T-helper 2 cell (primary cell): ENCODE measurements at places on chromosomes 4 and X.

GRCh38 chr4:160175064-160175643 is 1072.3 kb downstream of the RAPGEF2 start:
- no peak for DNase-seq

DNA sequence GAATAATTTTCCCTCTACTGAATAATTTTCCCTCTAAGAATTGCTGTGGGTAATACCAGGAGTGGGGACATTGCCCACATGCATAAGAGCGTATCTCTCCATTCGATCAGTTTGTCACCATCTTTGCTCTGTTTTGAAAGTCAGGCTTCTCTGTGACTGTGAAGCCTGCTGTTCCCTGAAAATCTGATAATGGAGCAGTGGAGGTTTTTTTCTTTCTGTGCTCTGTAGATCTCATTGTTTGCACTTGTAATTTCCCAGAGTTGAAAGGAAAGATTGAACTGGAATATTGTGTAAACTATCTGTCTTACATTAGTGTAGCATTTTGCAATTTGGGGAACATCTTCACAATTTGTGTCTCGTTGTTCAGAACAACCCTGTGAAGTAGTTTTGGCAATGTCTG is 4.3 kb downstream of the ZXDB start:
- no peak for DNase-seq

DNA sequence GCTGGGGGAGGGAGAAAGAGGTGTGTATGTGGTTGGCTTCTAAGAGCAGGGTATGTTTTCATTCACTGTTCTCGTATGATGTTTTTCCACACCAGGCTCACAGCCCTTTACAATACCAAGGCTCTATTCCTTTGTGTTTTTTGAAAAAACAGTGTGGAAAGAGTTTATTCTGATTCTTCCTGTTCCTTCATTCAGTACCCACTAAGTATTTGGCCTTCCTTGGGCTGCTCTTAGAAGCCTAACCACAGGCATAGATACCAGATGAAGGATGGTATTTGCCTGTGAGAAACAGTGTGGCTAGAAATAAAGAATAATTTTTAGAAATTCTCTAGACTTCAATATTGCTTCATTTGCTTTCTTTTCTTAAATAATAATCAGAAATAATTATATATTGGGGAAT is 518.0 kb upstream of the DIPK2B start:
- DNase-seq: no peak

- no peak for DNase-seq
These were observed 62.6 kb upstream of the TEX13D start for GRCh38 chrX:124269881-124270280.

GRCh38 chrX:70033348-70034051 is 16.2 kb downstream of the AWAT2 start:
- no peak for DNase-seq

- no peak for DNase-seq
These were observed 25.6 kb upstream of the DHRSX start for GRCh38 chrX:2526390-2526789.

GRCh38 chr4:153183146-153183545 is 21.1 kb upstream of the TRIM2 start:
- no peak for DNase-seq

GRCh38 chr4:169210504-169211118 is 60.1 kb downstream of the SH3RF1 start:
- no peak for DNase-seq

DNA sequence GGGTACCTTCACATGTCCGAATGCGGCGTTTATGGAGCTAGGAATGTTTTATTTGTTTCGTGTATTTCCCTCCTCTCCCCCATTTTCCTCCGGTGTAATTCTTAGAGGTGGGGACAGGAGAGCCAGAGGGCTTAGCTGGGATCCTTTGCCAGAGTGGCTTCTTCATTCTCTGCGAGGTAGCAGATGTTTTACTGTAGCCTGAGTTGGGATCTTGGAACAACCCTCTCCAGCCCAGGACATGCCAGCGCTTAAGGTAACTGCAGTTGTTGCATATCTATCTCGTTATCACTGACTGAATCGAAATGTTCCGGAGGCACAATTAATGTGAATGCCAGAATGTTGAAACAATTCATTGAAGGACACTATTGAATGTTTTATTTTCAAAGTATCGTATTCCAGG is 59.0 kb upstream of the DYNLT3 start:
- no peak for DNase-seq

DNA sequence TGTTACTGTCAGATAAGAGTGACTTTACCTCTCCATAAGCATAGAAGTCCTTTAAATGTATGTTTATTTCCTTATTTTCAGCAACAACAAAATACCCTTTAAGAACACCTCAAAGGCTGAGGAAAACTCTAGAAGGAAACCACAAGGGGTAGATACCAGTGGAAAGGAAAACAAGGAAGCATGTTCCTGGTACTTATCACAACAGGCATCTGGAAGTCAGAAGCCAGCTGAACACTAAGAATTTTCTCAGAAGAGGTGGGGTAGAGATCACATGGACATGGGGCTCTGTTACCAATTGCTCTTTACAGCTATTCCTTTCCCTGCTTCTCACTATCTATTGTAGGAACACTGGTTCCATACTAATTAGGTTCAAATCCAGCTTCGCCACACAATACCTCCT is 51.5 kb upstream of the BEND2 start:
- DNase-seq: no peak
